HT-29 (cell line): ENCODE measurements at places on chromosomes 1 and 21. TPM values are rescaled to one million over a fixed set of nuclear protein-coding genes. Genes with fewer than 3 reads are reported as not detected.

GRCh38 chr21:35348686-35349085, 299.6 kb upstream of the RUNX1 start:
- DNase-seq = no peak

DNA sequence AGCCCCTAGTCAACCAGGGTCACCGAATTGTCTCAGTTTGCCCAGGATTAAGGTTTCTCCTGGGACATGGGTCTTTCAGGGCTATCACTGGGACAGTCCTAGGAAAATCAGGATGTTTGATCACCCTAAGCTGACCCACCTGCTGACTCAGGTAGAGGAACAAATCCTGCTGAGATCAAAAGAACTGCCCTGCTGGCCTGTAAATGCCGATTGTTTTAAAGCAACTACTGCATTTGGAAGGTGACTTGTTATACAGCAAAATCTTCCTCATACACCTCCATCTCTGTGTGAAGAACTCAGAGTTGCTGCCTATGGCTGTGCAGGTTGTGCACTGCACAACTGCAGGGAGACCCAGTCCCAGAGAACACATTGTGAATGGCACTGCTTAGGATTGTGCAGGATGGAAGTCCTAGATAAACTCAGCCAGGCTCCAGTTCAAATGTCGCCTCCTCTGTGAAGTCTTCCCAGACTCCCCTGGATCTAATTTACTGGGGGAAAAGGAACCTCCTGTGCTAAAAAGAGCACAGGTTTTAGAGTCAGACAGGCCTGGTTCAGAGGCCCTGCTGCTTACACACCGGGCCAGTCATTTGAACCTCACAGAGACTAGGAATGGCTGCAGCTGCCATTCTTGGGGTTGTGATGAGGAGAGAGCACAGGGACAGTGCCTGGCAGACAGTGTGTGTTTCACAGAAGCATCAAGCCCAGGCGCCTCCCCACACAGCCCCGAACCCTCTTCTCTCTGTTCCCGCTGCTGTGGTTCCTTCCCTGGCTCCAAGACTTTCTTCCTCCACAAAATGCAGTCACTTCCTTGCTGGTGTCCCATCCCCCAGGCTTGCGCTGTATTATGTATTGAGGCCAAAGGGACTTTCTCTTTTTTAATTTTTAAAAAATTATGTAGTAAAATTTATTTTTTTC, 23.2 kb upstream of the LRP8 start:
- no peak for DNase-seq

DNA sequence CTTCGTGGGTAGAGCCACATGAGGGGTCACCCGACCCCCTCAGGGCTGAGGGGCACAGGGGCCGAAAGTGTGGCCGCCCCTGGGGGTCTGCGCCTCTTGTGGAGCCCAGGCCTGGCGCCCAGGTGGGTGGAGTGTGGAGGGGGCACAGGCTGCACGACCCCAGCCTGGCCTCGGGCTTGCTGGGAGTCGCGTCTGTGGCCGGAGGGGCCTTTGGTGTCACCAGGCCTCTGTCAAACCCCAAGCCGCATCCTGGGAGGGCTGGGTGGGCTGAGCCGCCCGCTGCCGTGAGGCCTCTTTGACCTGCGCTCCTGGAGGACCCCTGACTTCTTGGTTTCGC, 60.7 kb downstream of the FAAP20 start:
- DNase-seq = no peak

DNA sequence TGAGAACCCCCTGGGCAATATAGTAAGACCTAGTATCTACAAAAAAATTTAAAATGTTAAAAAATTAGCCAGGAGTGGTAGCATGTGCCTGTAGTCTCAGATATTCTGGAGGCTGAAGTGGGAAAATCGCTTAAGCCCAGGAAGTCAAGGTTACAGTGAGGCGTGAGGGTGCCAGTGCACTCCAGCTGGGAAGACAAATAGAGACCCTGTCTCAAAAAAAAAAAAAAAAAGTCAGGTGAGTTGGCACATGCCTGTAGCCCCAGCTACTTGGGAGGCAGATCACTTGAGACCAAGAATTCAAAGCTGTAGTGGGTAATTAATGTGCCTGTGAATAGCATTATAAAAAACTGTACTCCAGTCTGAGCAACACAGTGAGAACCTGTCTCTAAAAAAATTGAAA, 4.6 kb downstream of the BECN2 start:
- DNase-seq = no peak

DNA sequence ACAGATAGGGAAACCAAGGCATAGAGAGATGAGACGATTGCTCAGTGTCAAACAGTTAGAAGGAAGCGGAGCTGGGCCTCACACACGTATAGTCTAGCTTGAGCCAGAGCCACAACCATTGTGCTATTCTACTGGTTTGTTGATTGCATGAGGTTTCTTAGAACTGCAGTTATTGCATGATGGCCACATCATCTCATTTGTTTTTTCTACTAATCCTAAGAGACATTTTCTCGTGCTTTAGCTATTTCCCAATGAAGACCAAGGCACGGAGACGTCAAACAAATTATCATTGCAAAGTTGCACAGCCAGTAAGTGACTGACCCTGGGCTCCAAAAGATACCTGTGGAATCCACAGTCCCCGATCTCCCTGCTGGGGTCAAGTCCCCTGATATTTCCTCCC, 25.1 kb upstream of the ZNF362 start:
- no peak for DNase-seq

GRCh38 chr1:53127546-53127945, 14.9 kb downstream of the SLC1A7 start:
- DNase-seq = no peak

- DNase-seq = no peak
Observed at GRCh38 chr1:210342986-210343780, 14.5 kb downstream of the HHAT start.

GRCh38 chr1:245390975-245391374, 236.2 kb downstream of the KIF26B start:
- no peak for DNase-seq

GRCh38 chr1:234934611-234935033, 194.0 kb downstream of the TOMM20 start:
- DNase-seq = no peak

GRCh38 chr1:64683419-64683818, 61.5 kb upstream of the RAVER2 start:
- no peak for DNase-seq

GRCh38 chr1:25917996-25918395, 11.8 kb upstream of the STMN1 start:
- DNase-seq = no peak

DNA sequence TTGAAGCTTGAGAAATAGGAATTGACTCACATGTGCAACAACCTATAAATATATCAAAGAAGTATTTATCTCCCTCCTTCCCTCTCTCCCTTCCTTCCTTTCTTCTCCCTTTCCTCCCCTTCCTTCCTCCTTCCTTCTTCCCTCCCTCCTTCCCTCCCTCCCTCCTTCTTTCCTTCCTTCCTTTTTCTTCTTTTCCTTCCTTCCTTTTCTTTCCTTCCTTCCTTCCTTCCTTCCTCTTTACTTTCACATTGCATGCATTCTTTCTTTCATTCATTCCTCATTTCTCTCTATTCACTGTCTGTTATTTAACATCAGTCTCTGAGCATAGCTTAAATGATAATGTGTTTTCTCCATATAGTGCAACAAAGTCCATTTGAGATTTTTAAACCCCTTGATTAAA, 214.2 kb downstream of the CHRM3 start:
- DNase-seq = no peak

DNA sequence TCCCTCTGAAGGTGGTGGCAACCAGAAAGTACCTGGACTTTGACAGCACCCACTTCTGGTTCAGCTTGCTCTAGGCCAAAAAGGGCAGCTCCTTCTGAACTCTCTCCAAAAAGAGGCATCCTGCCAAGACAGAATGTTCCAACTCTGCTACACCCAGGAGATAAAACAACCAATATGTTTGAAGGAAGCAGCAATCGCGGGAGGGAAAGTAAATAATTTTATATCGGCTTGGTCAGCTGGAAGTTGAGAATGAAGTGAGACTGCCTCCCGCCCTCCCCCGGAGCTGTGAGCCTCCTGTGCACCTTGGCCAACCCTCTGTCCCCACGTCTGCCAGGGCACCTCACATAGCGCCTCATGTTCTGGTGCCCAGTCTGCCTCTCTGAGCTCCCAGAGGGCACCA, 130.3 kb upstream of the ATP1A1 start:
- DNase-seq = peak; percentile 15

DNA sequence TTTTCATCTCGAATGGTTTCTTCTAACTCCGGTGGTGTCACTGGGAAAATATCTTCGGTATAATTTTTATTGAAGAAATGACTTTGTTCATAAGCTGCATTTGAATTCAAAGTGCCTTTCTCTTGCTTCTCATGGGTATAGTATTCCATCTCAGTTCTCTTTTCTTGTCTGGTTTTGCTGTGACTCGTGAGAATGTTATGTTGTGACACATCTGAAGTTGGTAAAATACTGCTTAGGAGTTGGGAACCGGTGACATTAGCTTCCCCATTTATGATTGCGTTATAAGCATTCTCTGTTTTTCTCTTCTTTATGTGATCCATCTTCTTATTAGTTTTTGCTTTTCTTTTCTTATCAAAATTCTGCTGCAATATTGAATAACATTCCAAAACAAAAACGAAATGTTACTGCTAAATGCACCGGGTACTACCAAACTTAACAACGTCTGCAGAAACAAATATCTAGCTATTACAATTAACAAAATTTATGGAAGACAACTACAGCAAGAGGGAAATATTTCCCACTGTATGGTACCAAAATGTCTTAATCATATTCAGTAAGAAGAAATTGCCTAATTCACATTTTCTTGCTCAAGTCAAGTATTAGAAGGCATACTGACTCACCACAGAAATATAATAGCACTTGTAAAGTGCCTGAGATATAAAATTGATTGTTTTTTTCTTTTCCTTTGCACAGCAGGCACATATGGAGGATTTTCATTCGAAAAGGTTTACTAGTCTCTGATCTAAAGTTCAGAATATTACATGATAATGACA, 15.5 kb downstream of the LRIF1 start:
- no peak for DNase-seq

DNA sequence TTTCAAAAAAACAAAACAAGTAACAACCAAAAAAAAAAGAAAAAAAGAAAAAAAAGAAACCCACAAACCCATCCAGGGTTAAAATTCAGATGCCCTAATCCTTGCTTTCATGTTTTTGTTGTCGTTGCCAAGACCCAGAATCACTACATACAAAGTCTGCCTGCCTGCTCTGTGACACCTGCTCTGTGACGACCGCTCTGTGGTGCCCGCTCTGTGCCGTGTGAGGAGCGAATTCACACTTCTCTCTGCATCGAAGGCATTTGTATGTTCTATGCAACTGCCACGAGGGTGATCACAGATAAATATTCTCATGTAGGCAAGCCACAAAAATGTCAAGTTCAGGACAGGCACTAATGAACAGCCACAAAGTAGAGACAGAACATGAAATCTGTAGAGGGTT, 178.6 kb downstream of the SLC45A1 start:
- no peak for DNase-seq

DNA sequence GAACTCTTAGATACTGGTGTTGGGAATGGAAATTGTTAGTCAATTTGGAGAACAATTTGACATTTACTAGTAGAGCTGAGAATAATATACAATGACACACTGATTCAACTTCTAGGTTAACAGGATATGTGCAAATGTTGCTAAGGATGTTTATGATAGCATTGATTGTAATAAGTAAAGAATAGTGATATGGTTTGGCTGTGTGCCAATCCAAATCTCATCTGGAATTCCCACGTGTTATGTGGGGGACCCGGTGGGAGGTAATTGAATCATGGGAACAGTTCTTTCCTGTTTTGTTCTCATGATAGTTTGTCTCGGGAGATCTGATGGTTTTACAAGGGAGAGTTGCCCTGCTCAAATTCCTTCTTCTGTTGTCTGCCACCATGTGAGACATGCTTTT, 302.4 kb upstream of the TMPRSS15 start:
- DNase-seq = no peak

LINGO4 gene
- total RNA-seq = not detected in 2 replicates

GBP4 gene
- 0.23 and 0.47 TPM in 2 replicates for total RNA-seq

GUCA2B gene
- 0.26 and 0.84 TPM in 2 replicates for total RNA-seq

LORICRIN gene
- not detected in 2 replicates for total RNA-seq

ERG gene
- not detected in 2 replicates for total RNA-seq
